Testis (tissue), 5 donors: ENCODE measurements at places on chromosomes 12 and 14. TPM values are rescaled to one million over a fixed set of nuclear protein-coding genes. Genes with fewer than 3 reads are reported as not detected.

GRCh38 chr14:58272588-58273372 is 25.6 kb upstream of the ARID4A start:
- no peak for DNase-seq

- no peak for DNase-seq
These were observed 1361.7 kb downstream of the FSCB start for GRCh38 chr14:43145361-43145760.

Gene KIF5A
- 9.1 TPM for total RNA-seq

DNA sequence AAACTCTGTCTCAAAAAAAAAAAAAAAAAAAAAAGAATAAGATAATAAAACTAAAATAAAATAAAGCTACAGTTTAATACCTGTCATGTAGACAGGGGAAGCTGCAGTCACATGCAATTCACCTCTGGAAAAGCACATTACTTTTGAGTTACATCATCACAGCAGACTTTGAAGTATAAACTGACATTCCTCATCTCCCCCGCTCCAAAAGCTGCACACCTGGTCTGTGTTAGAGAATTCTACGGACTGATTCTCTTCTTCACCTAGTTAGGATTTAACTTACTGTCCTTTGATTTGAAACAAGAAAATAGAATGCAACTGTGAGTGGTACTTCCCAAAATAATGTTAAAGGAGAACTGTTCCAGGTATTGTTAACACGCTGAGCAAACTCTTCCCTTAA is 25.1 kb downstream of the SPPL3 start:
- DNase-seq, result no peak

DNA sequence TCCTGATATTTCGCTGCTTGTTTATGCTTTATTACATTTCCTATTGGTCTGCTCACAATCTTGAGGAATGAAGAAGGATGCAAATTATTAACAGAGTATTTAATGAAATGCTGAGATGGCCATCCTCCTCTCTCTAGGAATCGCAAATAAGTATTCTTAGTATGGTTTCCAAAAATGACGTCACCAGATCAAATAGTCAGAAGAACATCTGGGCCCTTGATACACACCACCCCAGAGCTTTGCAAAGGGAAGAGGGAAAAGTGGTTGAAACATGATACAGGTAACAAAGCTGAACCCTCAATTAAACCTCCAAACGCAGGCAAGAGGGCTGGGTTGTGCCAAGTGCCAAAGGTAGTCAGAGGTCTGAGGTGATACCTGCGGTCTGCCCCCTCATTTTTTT is 107.3 kb downstream of the BCL11B start:
- DNase-seq, result no peak

Gene ARHGEF40
- total RNA-seq, result 36.9 TPM

DNA sequence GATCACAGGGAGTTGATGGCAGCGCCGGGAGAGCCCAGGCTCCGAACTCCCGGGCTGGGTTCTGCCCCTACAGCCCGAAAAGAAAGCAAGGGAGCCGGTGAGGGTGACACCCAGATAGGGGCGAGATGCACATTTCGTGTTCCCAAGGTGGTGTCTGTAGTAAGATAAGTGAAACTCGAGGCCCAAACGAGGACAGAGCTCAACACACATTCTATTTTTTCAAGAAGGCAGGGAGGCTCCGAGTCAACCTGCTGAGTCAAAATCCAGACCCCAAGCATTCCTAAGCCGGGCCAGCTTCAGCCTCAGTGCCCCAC is 24.2 kb upstream of the YY1 start:
- DNase-seq, result no peak

Gene MEG3
- total RNA-seq, result 228 TPM

GRCh38 chr12:119115296-119115905 is 63.3 kb upstream of the HSPB8 start:
- DNase-seq, result peak; percentile 50

- DNase-seq, result peak; percentile 43
These were observed 62.8 kb upstream of the GPATCH2L start for GRCh38 chr14:76088771-76089571.

DNA sequence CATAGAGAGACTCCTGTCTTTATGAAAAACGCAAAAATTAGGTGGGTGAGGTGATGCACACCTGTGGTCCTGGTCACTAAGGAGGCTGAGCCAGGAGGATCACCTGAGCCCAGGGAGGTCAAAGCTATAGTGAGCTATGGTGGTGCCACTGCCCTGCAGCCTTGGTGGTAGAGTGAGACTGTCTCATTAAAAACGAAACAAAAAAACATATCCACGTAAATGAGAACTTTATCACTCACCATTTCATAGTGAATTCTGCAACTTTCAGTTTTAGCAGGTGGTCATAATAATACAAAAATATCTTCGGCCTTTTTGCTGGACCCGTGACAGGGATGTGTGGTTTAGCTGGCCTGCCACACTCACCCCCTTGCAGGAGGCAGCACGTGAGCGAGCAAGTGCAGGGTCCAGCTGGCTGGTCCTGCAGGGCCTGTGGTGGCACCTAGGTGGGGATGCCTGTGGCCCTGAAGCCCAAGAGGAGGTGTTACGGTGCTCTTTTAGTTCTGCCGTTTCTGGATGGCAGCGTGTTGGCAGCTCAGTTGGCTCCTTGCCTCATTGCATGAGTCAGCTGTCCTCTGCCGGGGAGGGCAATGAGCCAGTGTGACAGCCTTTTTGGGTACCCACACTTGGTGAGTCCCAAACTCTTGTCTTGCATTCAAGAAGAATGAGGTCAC is 1330.7 kb upstream of the TMEM132C start:
- peak; percentile 51 for DNase-seq

GRCh38 chr12:101759396-101760047 is 20.3 kb upstream of the SYCP3 start:
- DNase-seq, result no peak

- no peak for DNase-seq
These were observed 30.6 kb downstream of the BORCS5 start for GRCh38 chr12:12387501-12387900.
